ENCODE measurements at places on chromosomes 6 and 20.

DNA sequence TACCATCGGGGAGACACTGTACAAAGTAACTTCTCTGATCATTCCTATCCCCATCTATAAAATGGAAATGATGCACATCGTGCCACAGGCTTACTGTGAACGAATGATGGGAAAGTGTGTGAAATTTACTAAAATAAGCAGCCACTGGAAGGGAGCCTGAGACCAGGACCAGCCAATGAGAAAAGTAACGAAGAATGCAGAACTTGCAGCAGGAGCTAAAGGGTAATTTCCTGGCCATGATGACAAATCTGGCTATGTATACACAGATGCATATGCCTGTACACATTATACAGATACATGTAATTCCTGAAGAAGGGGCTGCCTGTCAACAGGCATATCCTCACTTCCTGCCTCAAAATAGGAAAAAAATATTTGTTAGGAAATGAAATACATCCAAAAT lies 47.4 kb downstream of the GMDS start:
- DNase-seq, result no peak

GRCh38 chr6:108874470-108875160 lies 26.4 kb downstream of the ARMC2 start:
- no peak for DNase-seq

DNA sequence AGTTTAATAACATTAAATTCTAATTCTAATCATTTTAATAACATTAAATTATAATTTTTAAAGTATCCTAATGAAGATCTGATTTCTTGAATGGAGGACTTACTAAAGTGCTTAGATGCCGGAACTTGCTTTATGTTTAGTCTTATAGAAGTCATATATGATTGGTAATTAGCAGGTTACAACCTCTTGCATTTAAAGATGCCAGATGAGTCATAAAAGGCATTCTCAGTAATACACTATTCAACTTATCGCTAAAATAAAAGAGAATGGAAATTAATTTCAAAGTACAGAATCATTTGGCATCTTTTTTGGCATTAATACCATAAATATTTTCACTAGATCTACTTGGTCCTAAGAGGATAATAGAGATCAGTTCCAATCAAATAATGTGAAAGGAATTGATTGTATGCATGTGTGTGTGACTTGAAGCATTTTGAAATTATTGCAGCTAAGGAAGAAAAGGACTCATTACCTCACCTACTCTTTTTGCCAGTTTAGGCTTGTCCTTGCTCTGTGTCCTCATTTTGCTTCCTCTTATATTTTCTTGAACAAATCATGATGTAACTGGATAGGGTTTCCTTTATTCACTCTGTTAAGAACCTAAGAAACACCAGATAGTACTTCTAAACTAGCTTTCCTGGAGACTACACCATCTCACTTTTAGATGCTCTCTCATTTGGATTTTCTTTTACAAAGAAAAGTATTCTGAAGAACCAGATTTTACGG lies 2.7 kb downstream of the COL21A1 start:
- no peak for DNase-seq

DNA sequence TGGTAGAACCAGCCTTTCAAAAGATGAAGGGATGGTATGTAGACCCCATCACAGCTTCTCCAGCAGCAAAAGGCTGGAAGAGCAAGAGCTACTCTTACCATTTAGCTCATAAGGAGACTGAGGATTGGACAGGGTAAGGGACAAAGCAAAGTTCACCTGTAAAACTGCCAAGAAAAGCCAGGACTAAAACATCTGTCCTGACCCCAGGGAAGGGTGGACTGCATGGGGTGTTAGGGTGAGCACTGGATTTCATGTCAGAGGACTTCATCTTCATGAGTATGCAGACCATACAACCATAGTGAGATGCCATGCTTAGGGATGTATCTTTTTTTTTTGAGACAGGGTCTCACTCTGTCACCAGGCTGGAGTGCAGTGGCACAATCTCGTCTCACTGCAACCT lies 19.3 kb downstream of the AHCY start:
- DNase-seq, result no peak

- no peak for DNase-seq
Observed at GRCh38 chr6:6663421-6664135, 75.1 kb downstream of the LY86 start.

Data from stimulated activated CD8-positive, alpha-beta memory T cell treated with anti-CD3 and anti-CD28 coated beads, Interleukin-15, amount 100 ng/mL, for 24 hours (primary cell).